ENCODE measurements at places on chromosomes 4 and X.

DNA sequence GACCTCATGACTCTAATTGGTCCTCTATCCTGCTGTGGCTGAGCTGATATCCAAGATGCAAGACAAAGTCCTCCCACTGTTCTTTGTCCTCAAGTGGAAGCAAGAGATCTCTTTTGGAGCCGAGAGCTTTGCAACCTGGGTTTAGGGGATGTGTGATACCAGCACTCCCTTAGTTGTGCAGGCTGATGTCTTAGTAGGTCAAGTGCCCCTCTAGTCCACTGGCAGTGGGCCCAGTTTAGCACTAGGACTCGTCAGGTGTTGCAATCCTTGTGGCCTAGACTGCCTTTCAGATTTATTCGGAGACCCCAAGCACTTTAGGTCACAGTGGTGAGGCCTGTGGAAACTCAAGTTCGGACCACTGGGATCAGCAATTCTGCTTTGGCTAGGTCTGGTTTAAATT lies 64.0 kb downstream of the GPRASP3 start:
- DNase-seq, result no peak

GRCh38 chr4:122450847-122451246 lies 5.7 kb downstream of the IL2 start:
- no peak for DNase-seq

- no peak for DNase-seq
These were observed 22.8 kb downstream of the MSN start for GRCh38 chrX:65690057-65690855.

DNA sequence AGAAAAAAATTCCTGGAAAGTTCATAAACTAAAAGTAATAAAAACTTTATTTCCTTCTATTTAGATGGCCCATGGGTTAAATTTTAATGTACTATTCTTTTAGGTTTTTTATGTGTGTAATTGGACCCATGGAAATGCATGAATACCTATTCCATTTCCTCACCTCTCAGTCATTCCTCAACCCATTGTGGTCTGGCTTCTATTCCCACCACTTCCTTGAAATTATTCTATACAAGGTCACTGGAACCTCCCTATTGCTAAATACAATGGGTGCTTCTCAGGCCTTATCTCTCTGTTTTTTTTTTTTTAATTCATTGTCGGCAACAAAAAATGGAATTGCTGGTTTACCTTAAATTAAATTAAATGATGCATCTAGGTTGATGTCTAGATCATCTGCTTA lies 17.2 kb downstream of the SLC39A8 start:
- DNase-seq, result no peak

DNA sequence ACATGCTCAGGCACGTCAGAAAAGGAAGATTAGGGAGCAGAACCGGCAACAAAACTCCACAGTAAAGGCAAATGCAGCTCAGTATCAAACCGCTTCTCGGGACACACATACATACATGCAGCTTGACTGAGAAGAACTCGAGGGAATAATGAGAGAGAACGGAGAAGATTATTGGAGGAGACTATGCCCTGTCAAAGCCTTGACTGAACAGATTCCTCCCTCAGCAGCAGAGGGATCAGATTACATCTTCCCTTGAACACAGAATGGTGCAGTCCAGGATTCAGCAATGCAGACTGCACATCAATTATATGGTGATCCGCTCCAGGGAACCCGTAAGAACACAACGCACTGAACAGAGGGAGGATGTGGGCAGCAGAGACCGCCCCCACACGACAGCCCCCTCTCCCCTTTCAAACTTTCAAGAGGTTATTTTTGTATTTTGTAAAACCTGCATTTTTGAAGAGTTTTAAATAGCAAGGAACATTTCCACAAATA lies 183.2 kb downstream of the FBXW7 start:
- DNase-seq, result no peak

Data from suprapubic skin (tissue), 4 donors.